MM.1S (cell line): ENCODE measurements at places on chromosomes 11 and 22.

- no peak for DNase-seq
These were observed 101.0 kb downstream of the ARL14EP start for GRCh38 chr11:30423886-30424285.

DNA sequence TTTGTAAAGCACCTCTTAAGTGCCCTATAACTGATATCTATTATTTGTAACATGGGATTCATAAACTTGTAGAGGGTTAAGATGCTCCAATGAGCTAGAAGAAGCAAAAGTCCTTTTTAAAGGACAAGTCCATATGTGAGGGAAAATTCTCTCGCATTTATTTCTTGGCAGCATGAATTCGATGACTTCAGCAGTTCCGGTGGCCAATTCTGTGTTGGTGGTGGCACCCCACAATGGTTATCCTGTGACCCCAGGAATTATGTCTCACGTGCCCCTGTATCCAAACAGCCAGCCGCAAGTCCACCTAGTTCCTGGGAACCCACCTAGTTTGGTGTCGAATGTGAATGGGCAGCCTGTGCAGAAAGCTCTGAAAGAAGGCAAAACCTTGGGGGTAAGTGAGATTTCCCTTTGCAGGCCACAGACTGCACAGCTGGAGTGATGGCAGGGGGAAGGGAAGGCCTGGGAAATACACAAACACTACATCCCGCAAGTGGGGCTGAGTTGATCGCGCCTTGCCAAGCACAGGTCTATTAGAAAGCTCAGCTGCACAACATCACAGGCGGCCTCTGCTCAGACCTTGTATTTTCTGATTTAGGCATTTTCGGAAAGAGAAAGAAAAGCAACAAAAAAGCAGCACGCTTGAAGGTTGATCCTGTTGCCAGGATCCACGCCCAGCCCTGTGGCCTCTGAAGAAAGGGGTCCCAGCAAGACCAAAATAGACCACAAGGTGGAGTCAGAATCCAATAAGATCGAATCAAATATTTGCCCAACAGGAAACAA, 1.5 kb downstream of the MS4A8 start:
- DNase-seq, result peak; percentile 10

DNA sequence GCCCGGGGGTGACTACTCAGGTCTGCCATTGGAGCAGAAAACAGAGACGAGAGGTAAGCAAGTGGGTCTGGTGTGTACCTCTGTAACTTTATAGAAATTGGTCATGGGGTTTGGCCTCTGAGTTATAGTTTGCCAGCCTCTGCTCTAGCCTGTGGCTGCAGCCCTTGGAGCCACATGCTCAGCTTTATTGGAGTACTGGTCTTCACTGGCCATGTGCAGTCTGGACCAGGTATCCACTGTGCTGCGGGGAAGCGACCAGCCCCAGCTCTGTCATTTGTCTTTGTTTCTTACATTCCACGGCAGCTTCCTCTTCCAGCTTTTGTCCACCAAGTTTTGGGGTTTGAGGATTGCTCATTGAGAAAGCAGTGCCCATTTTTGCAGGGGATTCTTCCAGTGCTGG, 453.4 kb downstream of the TBC1D22A start:
- DNase-seq, result no peak

DNA sequence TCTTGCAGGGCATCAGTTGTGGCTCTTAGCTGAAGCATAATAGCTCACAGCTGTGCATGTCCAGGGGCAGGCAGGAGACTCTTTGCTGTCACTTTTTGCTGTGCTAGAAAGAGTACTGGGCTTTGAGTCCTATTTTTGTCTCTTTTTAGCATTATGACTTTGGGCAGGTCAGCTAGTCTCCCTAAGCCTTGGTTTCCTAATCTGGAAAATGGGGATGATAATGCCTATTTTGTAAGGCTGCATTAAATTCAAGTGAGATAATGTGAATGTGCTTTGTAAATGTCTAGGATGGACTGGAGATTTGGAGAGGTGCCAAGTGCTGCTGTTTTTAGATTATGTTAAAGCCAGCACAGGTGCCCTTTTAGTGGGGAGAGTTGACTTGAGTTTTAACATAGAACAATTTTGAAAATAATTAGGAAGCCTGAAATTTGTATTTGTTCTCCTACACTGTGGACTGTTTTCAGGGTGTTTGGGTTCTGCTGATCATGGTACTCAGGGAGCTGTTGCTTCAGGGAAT, 19.1 kb downstream of the CABIN1 start:
- DNase-seq, result no peak

GRCh38 chr11:63635762-63636465, 21.7 kb upstream of the PLAAT3 start:
- peak; percentile 50 for DNase-seq

DNA sequence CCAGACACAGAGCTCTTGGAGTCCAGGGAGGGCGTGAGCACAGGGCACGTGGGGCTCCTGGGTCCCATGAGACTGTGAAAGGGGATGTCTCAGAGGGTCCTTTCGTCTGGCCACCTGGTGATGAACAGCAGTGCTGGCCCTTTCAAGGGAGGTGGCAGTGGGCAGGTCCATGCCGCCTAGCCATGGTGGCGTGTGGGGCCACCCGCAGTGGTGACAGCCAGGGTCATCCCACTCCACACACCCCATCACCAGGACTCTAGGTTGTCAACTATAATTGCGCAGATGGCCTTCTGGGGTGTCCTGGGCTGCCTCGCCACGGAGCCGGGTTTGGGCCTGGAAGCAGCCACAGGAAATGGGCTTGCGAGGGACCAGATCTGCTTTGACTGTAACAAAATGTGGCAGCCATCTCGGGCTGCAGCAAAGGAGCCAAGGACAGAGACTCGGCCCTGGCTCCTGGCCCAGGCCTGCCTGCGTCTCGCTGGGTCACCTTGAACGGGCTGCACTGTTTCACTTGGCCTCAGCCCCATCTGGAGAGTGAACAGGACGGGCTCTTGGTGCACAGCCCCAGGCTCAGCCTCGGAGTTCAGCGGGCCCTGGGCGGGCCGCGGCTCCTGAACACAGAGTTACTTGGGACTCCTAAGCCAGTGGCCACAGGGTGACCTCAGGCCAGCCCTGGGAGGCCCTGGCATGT, 1350.5 kb downstream of the BRD1 start:
- no peak for DNase-seq

GRCh38 chr11:56849250-56849649, 100.8 kb upstream of the OR9G4 start:
- DNase-seq, result no peak

DNA sequence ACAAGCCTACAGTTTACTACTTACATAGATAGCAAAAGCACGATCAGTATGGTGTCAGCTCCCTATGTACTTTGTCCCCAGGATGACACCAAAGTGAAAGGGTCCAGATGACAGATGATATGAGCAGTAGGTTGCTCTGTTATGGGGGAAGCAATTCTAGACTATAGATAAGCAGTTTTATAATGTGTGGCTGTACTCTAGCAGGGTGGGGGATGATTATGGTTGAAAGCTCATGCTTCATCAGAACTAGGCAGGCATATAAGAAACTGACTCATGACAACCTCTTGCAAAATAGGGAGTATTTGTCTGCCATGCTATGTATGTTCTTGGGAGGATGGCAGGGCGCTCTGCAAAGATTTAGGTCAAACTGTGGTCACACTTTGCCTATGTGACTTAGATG, 158.2 kb upstream of the ZBED5 start:
- no peak for DNase-seq

GRCh38 chr11:117588166-117588810, 208.7 kb downstream of the DSCAML1 start:
- no peak for DNase-seq

GRCh38 chr11:9616042-9616675, 42.7 kb downstream of the WEE1 start:
- DNase-seq, result no peak

- DNase-seq, result peak; percentile 62
These were observed 15.9 kb downstream of the RHOG start for GRCh38 chr11:3824714-3825472.

DNA sequence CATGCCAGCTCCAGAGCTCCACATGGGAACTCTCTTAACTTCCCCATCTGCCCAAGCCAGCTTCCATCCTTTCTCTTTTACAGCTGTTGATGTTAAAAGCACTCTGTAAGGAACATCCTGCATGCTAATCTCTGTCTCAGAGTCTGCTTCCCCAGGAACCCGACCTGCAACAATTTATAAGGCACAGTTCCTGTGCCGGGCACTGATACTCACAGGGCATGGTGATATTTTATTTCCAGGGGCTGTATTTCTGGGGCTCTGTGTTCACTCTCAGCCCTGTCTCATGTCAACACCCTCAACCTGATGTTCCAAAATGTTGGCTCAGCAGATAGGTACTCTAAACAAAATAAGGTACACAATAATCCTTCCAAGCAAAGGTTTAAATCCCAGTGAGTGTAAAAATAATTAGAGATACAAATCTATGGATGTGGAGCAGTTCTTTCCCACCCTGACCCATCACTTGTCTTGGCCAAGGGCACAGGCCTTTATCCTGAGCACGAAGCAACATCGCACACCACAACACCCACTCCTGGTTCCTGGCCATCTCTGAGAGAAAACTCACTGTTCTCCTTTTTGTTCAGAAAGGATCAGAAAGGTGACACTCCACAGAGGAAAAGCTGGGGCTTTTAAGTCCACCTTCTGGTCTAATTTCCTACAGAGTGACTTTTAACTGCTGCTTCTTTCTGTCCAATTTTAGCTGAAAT, 44.8 kb upstream of the C11orf87 start:
- no peak for DNase-seq

GRCh38 chr11:120708511-120709183, 197.1 kb downstream of the GRIK4 start:
- no peak for DNase-seq

- no peak for DNase-seq
These were observed 33.4 kb upstream of the HMOX1 start for GRCh38 chr22:35347462-35347861.

DNA sequence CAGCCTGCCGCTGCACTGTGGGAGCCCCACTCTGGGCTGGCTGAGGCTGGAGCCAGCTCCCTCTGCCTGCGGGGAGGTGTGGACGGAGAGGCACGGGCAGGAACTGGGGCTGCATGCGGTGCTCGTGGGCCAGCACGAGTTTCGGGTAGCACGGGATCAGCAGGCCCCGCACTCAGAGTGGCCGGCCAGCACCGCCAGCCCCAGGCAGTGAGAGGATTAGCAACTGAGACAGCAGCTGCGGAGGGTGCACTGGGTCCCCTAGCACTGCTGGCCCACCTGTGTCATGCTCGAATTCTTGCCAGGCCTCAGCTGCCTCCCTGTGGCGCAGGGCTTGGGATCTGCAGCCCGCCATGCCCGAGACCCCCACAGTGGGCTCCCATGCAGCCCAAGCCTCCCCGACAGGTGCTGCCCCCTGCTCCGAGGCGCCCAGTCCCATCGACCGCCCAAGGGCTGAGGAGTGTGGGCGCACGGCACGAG, 24.0 kb upstream of the OR5B21 start:
- no peak for DNase-seq

GRCh38 chr11:44946263-44946662, 4.4 kb downstream of the TP53I11 start:
- DNase-seq, result no peak
